Activated naive CD8-positive, alpha-beta T cell treated with anti-CD3 and anti-CD28 coated beads, Interleukin-2, amount 50 U/mL, for 24 hours (primary cell): ENCODE measurements at places on chromosomes 5 and 9.
A peak's percentile ranks its signal among the peaks of the same experiment; 100 is the strongest.

DNA sequence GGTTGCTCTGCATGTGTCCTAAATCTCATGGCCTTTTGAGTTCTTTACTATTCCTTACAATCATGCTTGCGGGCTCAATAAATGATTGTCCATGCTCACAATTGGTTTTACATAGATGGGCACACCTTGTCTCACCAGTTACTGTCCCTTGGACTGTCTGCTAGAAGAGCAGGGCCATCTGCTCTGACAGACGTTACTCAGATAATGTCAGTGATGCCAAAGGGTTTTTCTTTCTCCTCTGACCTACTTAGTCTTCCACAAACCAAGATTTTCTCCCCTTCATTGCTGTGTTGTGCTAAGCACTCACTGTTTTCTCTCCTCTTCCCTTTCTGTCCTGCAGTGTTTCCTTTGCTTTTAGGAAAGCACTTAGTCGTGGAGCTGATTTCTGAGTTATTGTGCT, 562.3 kb downstream of the KIF4B start:
- no peak for DNase-seq

DNA sequence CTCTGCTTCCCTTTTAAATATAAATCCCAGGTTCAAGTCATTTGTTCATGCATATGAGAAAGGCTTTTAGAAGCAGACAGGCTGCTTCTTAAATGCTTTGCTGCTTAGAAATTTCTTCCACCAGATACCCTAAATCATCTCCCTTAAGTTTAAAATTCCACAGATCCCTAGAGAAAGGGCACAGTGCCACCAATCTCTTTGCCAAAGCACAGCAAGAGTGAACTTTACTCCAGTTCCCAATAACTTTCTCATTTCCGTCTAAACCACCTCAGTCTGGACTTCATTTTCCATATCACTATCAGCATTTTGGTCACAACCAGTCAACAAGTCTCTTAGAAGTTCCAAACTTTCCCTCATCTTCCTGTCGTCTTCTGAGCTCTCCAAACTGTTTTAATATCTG, 679.8 kb upstream of the FTMT start:
- DNase-seq, result no peak

- DNase-seq, result no peak
Observed at GRCh38 chr9:101054657-101055056, 26.1 kb downstream of the PLPPR1 start.

- DNase-seq, result no peak
Observed at GRCh38 chr5:119275146-119275545, 80.7 kb upstream of the TNFAIP8 start.

GRCh38 chr5:175288048-175288621, 155.8 kb downstream of the DRD1 start:
- no peak for DNase-seq

GRCh38 chr9:37338218-37338617, 84.3 kb upstream of the GRHPR start:
- no peak for DNase-seq

DNA sequence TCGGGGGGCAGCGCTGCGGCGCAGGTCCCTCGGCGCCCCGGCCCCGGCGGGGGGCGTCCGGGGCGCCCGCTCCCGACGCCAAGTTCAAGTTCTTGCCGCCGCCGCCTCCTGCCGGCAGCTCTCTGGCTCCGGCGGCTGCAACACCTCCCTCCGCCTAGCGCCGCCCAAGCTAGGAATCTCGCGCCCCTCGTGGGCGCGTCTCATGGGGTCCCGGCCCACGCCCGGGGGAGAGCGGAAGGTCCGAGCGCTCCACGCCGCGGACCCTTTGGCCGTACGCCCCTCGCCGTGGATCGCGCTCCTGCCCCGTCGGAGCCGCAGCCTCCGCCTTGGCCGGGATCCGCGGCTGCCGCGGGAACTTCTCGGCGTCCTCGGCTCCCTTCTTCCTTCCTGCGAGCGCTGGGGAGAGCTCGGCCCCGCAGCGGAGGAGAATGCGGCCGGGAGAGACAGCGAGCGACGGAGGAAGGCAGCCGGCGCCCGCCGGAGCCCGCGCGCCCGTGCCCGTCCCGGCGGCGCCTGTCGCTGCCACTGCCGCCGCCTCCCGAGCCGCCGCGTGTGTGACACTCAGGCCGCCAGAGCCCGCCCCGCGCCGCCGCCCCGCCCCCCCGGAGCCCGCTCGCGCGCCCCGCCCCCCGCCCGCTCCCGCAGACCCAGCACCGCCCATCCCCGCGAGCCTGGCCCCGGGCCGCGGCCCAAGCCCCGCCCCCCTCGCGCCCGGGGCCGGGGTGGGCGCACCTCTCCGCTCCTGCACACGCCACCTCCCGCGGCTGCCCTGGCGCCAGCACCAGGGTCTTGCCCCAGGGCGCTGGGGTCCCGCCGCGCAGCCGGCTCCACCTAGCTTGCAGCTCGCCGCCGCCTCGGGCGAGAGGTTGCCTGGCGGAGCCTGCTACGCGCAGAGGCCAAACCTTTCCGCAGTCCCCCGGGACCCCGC, at the start of gene SHB:
Gene SHB (minus strand): TSS at position 527 of the 928 bp plus-strand sequence. CDS start 582 bp downstream, outside the sequence.
- peak; percentile 81 for DNase-seq

GRCh38 chr5:115180165-115180709, 10.5 kb upstream of the TRIM36 start:
- peak; percentile 36 for DNase-seq

- DNase-seq, result no peak
Observed at GRCh38 chr5:66436721-66437120, 159.5 kb upstream of the MAST4 start.

GRCh38 chr9:88587885-88588649, 53.1 kb downstream of the NXNL2 start:
- DNase-seq, result no peak

GRCh38 chr9:100452894-100453293, 20.1 kb upstream of the TMEFF1 start:
- DNase-seq, result no peak

- DNase-seq, result no peak
Observed at GRCh38 chr9:37425298-37425752, 2.8 kb downstream of the GRHPR start.

GRCh38 chr5:100731768-100732167, 171.3 kb downstream of the ST8SIA4 start:
- DNase-seq, result no peak

DNA sequence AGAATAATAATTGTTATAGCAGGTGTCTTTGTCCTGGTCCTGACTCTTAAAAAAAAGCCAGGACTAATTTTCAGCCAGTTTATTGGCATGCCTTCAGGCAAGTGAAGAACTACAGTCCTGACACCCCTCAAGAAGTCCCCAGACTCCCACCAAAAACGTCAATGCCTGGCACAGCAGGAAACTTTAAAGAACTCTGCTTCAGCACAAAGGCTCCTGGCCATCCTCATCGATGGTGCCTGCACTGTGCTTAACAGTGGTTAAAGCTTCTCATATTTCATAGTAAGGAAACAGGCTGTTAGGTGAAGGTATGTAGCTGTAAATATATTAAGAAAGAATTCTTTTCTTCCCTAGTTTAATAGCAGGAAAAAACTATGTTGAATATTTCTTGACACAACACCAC, 280.1 kb upstream of the PUM3 start:
- no peak for DNase-seq

DNA sequence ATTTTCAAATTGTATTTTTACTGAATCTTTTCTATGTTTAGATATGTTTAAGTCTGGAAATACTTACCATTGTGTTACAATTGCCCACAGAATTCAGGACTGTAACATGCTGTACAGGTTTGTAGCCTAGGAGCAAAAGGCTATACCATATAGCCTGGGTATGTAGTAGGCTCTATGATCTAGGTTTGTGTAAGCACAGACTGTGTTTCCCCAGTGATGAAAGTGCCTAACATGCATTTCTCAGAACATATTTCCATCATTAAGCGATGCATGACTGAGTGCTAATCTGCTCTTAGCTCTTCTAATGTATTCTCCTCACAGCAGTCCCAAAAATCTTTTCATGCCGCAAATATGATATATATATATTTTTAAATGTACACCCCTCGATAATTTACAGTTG, 166.7 kb upstream of the PPP2R2B start:
- no peak for DNase-seq

DNA sequence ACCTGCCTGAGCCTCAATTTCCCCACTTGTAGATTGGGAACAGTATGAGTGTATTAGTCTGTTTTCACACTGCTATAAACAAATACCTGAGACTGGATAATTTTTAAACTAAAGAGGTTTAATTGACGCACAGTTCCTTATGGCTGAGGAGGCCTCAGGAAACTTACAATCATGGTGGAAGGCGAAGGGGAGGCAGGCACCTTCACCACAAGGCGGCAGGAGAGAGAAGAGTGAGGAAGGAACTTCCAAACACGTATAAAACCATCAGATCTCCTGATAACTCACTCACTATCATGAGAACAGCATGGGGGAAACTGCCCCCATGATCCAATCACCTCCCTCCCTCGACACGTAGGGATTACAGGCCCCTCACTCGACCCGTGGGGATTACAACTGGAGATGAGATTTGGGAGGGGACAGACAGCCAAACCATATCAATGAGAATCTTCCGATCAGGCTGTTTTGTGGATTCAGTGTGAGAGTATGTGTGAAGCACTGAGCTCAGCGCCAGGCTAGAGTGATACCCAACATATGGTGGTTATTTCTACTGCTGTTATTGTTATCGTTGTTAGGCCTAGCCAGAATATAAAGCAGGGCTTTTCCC, 14.6 kb upstream of the LMX1B start:
- DNase-seq, result no peak

DNA sequence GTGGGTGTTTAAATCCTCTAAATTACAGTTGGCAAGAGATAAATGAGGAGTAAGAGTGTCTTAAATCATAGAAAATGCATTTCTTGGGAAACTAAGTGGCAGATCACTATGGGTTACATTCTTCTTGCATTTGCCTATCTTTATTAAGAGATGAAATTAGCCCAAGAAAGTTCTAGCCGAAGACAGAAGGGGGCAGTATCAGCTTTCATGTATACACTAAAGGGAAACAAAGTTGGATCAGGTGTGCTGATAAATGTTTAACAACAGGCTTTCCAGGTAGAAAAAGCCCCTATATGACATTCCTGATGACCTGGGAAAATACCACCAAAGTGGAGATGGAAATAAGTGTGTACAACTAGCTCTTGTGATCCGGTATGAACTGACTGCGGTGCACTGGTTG, 81.9 kb upstream of the TLR4 start:
- no peak for DNase-seq

DNA sequence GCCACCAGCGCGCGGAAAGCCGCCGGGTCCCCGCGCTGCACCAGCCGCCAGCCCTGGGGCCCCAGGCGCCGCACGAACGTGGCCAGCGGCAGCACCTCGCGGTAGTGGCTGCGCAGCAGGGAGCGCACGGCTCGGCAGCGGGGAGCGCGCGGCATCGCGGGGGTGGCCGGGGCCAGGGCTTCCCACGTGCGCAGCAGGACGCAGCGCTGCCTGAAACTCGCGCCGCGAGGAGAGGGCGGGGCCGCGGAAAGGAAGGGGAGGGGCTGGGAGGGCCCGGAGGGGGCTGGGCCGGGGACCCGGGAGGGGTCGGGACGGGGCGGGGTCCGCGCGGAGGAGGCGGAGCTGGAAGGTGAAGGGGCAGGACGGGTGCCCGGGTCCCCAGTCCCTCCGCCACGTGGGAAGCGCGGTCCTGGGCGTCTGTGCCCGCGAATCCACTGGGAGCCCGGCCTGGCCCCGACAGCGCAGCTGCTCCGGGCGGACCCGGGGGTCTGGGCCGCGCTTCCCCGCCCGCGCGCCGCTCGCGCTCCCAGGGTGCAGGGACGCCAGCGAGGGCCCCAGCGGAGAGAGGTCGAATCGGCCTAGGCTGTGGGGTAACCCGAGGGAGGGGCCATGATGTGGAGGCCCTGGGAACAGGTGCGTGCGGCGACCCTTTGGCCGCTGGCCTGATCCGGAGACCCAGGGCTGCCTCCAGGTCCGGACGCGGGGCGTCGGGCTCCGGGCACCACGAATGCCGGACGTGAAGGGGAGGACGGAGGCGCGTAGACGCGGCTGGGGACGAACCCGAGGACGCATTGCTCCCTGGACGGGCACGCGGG, at the start of gene TERT:
Gene TERT (minus strand): TSS at position 234 of the 815 bp plus-strand sequence. CDS start 79 bp downstream, at position 155.
- peak; percentile 87 for DNase-seq

DNA sequence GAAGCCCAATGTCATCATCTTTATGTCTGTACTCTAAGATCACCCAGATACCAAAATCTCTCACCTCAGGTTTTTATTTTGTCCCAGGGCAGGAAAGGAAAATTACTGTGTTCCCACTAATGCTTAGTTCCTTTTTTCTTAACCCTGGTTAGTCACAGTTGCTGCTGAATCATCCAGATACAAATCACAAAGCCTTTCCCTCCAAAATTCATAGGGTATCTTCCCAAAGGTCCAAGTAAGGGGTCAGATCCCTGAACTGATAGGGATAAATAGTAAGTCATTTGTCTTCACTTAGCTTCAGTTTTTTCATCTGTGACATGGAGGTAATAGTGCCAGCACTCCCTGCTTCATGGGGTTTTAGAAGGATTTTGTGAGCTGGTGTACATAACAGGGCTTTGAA, 2.2 kb downstream of the PLCXD3 start:
- no peak for DNase-seq

- peak; percentile 89 for DNase-seq
Observed at GRCh38 chr9:131237931-131238401, 38.3 kb downstream of the FAM78A start.

- DNase-seq, result peak; percentile 18
Observed at GRCh38 chr5:91382530-91383026, 539 bp downstream of the ARRDC3 start.

- DNase-seq, result no peak
Observed at GRCh38 chr9:117936185-117937130, 232.3 kb downstream of the TLR4 start.

DNA sequence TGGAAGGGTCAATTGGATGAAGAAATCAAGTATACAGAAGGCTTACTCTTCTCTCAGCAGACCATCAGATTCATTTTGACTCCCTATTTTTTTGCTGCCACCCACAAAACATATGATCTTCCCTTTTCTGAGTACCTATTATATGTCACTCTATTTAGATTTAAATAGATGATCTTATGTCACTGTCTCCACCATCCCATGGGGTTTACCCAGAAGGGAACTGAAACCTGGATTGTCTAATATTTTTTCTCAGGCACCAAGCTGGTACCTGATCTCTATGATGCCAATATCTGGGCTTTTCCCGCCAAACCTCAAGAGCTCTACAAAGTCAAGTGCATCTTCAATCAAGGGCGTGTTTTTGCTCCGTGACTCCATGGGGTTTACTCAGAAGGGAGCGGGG, 118.7 kb downstream of the GAS1 start:
- no peak for DNase-seq

- DNase-seq, result no peak
Observed at GRCh38 chr5:34913072-34913471, 2.2 kb downstream of the RAD1 start.

- DNase-seq, result no peak
Observed at GRCh38 chr9:17627641-17628040, 48.8 kb downstream of the SH3GL2 start.

GRCh38 chr5:10157085-10157669, 92.5 kb downstream of the ATPSCKMT start:
- no peak for DNase-seq

DNA sequence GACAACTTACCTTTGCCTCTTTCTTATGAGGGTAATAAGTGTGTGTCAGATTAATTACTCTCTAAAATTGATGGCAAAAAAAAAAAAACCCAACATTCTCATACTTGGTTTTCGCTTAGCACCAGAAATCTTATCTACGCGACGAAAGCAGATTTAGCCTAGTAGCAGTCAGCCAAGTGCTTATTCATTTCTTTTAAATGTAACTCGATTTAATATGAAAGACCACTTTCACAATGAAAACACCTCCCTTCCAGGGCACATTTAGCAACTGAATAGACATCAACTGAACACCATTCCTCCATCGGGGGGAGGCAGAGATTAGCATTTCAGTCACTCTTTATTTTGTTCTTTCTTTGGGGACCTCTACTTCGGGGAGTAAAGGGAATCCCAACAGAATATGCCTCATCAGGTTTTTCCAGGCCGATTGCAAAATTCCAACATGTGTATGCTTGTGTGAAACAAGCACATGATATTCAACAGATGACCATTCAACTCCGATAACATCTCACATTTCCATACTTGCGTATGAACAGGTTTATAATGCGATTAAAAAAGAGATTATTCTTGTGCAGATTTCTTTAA, 124.1 kb upstream of the RETREG1 start:
- no peak for DNase-seq
